ENCODE measurements at places on chromosomes 7 and 10.

- no peak for DNase-seq
Observed at GRCh38 chr7:959271-959670, 4.8 kb upstream of the ADAP1 start.

GRCh38 chr10:75283078-75283670, 47.4 kb upstream of the COMTD1 start:
- no peak for DNase-seq

DNA sequence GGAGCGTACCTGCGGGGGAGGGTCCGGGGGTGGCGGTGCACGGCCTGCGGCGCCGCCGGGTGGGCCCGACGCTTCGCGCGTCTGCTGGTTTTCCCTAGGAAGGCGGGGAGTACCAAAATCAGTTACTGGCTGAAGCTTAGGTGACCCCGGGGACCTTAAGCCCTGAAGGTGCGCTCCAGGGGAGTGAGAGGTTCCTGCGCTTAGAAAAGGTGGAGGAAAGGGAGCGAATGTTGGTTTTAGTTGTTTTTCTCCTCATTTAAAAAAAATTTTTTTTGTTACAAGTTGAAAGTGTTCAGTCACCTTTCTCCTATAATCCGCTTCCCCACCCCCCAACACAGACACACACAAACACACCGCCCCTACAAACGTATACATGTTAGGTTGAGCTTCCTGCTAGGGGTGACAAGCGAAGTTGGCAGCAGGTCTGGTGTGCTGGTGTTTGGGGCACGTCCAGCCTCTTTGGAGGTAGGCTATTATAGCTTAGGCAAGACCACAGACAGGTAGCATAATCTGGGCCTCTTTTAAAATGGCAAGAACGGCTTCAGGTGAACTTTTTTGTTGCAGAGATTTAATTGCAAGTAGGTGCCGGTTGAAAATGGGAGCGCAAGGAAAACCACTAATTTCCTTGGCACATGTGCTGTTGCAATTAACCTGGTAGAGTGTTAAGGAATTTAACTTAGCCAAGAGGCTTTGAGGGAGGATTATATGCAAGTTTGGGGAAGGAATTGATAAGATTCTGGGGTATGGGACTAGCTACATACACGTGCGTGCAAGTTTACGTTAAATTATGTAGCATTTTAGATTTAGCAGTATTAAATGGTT, 945 bp downstream of the ADD3 start:
- DNase-seq: peak; percentile 25

DNA sequence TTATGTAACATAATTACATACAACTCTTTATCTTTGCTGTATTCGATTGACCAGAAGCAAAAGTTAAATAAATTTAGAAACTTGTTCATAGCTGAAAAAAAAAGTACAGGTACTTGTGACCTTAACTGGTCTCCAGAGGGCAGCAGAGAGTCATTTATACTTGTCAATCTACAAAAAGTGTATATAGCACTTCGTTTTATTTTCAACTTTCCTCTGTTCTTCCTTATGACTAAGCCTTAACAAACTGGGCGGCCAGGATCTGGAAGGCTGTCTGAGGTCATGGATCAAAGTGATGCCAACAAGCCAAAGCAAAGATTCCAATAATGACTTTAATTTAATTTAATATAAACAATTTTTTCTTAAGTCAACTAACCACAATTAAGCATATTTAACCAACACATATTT, 29.8 kb downstream of the C10orf67 start:
- DNase-seq: peak; percentile 20

- no peak for DNase-seq
Observed at GRCh38 chr7:15236952-15237351, 324.9 kb downstream of the AGMO start.

DNA sequence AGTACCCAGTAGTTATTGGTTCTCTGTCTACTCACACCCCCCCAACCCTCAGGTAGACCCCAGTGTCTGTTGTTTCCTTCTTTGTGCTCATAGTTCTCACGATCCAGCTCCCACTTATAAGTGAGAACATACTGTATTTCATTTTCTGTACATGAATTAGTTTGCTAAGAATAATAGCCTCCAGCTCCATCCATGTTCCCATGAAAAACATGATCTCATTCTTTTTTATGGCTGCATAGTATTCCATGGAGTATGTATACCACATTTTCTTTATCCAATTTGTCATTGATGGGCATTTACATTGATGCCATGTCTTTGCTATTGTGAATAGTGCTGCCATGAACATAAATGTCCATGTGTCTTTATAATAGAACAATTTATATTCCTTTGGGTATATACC, 2.6 kb upstream of the FRMPD2 start:
- DNase-seq: no peak

DNA sequence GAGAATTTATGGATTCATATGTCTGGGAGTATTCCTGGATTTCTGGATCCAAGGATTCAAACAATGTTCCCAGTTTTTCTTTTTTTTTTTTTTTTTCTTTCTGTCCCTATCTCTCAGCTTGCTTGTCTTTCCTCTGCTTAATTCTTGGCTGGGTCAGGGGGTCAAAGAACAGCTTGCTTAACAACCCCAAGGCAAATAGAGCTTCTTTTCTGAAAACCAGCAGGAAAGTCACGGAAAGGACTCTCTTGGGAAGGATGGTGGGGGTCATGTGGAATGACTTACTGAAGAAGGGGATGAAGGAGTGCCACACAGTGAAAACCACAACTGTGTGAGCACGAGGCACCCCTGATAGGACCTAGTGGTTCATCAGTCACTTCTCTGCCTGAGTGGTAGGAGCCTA, 36.1 kb downstream of the GRK5 start:
- no peak for DNase-seq

GRCh38 chr7:69256634-69257081, 341.6 kb upstream of the AUTS2 start:
- DNase-seq: no peak

GRCh38 chr10:10662716-10663408, 354.8 kb upstream of the CELF2 start:
- no peak for DNase-seq

GRCh38 chr7:155360495-155361345, 63.0 kb downstream of the INSIG1 start:
- DNase-seq: no peak

GRCh38 chr10:87705339-87705738, 45.7 kb downstream of the PAPSS2 start:
- DNase-seq: no peak

- no peak for DNase-seq
Observed at GRCh38 chr10:126331101-126331500, 57.2 kb downstream of the ADAM12 start.

DNA sequence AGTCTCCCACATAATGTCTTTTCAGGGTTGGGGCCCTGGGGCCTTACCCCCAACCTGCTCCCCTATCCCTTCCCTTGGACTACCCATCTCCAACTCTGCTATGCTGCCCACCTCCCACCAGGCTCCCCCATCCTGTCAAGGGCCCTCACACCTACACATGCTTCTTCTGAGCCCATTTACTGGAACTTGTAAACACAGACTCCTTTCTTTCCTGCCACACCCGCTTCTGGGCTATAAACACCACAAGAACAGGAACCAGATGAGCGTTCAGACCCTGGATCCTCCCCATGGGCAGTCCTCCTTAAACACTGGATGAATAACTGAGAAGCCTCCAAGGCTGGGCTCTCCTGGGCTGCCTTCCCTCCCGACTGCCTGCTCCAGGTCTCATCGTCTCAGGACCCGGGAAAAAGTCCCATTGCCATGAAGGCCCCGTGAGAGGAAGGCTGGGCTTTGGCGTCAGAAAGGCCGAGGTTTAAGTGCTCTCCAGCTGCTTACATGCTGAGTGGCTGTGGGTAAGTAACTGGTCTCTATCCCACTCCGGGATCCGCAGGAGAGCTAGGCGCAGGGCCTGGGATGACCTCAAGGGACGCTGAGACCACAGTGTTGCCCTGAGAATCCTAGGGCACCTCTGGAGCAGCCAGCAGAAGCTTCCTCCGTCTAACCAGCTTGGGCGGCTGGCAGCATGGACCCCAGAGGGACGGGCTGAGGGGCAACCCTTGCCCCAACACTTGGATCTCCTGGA, 15.6 kb upstream of the CRHR2 start:
- no peak for DNase-seq

DNA sequence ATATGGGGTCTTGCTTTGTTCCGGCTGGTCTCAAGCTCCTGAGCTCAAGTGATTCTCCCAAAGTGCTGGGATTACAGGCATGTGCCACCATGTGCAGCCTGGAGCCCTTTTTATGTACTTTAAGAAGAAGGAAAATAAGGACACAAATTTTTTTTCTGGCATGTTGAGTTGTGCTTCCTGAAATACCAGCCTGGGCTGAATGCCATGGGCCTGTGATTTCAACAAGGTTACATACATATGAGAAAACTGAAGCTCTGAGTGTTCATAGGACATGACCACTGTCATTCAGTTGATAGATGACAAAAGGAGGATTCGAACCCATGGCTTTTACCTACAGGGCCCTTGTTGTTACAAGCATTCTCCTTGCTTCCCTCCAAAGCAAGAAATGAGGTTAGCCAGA, 36.1 kb downstream of the ST8SIA6 start:
- DNase-seq: no peak

DNA sequence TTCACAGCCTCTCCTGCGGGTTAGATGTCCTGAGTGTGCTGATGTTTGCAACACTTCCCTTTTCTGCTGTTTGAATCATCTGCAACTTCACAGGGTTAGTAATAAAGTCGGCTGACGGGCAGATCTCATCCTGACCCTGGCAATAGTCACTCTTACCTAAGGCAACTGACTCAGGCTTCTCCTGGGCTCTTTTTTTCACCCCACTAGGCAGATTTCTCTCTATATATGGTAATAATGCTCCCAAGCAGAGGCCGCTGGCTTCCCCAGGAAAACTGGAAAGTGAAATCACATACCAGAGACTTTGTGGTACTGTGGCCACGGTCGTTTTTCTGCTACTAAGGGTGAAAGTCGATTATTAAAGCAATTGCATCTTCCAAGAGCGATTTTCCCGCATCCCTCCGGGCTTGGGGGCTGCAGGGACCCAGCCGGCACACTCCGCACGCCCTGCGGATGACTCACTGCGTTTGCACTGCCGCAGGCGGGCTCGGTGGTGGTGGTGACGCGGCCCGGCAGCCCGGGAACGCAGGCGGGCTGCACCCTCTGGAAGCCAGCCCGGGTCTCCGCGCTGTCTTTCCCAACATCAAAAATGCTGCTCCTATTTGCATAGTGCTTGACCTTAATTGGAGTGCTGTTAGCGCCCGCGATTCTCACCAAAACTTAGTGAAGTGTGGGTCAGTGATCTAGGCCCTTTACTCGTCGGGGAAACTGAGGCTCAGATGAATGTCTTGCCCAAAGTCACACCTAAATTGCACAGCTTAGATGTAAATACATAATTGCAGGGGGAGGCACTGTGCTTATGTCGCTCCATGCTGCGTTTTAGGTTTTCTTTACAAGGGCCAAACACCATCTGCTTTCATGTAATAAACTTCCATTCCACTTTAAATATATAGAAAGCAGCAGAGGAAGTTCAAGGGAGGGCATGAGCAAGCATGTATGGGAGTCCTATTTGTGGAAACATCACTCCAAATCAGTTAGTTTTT, 47.6 kb upstream of the ITGB1 start:
- DNase-seq: no peak

- no peak for DNase-seq
Observed at GRCh38 chr10:98240524-98240923, 27.5 kb downstream of the LOXL4 start.

GRCh38 chr10:11176746-11177145, 159.1 kb downstream of the CELF2 start:
- DNase-seq: no peak

- no peak for DNase-seq
Observed at GRCh38 chr10:98242823-98243222, 25.2 kb downstream of the LOXL4 start.

Measured in activated CD4-positive, CD25-positive, alpha-beta regulatory T cell (primary cell).